Aorta (tissue), 5 donors: ENCODE measurements at places on chromosomes 5 and 9. TPM values are rescaled to one million over a fixed set of nuclear protein-coding genes. Genes with fewer than 3 reads are reported as not detected.

The ZDHHC11 gene
- 26.0 TPM for total RNA-seq

GRCh38 chr9:114718801-114719221, 36.8 kb upstream of the TEX48 start:
- no peak for DNase-seq

DNA sequence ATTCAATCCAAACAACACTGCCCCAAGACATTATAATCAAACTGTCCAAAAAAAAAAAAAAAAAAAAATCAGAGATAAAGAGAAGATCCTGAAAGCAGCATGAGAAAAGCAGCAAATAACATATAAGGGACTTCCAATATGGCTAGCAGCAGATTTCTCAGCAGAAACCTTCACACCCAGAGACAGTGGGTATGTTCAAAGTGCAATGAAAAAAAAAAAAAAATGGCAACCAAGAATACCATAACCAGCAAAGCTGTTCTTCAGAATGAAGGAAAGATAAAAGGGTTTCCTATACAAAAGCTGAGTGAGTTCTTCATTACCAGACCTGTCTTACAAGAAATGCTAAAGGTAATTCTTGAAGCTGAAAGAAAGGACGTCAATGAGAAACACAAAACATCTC, 32.1 kb downstream of the UBTD2 start:
- DNase-seq: no peak

The LECT2 gene
- not detected for total RNA-seq
